ENCODE measurements at places on chromosomes 4 and X.

GRCh38 chr4:64158648-64159326 lies 250.5 kb downstream of the TECRL start:
- peak; percentile 37 for DNase-seq

GRCh38 chr4:101693842-101694398 lies 96.6 kb upstream of the BANK1 start:
- DNase-seq = no peak

- DNase-seq = no peak
Measured at GRCh38 chr4:35925806-35926205, 318.5 kb downstream of the ARAP2 start.

- no peak for DNase-seq
Measured at GRCh38 chr4:126582737-126583136, 1050.0 kb upstream of the INTU start.

DNA sequence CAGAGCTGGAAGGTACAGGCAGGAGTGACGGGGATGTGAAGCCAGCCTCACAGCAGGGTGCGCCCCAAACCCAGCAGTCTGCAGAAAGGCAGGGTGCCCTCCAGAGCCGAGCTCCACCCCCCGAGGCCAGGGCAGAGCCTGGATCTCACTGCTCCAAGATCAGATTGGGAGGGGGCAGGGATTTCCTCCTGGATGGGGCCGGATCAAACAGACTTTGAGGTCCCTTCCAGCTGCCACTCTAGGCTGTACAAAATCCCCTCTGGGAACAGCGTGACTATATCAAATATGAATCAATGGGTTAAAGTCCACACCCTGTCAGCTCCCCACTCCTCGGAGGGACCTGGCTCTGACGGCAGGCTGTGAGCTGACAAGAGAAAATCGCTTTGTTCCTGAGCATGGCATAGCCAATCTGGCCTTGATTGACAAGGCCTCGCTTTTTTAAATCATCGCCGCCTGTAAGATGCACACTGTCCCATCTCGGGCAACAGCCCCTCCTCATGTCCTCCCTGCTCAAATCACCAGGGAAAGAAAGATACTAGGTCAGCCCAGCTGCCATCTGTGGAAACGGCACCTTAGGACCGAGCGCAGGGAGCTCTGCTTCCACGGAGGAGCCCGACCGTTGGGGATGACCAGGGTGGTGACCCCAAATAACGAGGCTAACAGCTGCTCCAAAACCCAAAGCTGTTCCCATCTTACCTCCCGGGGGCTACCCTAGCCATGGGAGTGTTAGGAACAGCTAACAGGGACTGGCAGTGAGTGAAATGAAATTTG lies 39.9 kb downstream of the PSAPL1 start:
- DNase-seq = no peak

GRCh38 chr4:56086073-56086541 lies 137.4 kb downstream of the CEP135 start:
- DNase-seq = no peak

GRCh38 chr4:94913316-94913715 lies 155.6 kb downstream of the BMPR1B start:
- DNase-seq = no peak

DNA sequence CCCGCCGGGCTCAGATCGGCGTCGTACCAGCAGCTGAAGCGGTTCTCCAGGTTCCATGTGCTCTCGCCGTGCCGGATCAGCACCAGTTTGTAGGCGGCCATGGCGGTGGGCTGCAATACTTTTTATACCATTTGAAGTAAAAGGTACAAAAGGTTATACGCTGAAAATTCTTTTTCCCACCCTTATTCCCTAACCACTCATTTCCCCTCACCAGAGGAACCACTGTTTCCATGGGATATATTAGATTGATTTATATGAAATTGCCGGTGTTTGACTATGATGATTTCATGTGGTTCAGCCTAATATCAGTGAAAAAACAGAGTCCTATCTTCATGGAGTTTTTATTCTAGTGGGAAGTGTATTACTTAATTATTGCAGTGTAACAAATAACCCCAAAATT lies at the start of gene PGAM4:
PGAM4 (minus strand) TSS at position 101 of the 400 bp plus-strand sequence; CDS start at position 101, 0 bp downstream.
- DNase-seq = no peak

GRCh38 chrX:17559728-17560379 lies 177.4 kb upstream of the SCML1 start:
- DNase-seq = no peak

DNA sequence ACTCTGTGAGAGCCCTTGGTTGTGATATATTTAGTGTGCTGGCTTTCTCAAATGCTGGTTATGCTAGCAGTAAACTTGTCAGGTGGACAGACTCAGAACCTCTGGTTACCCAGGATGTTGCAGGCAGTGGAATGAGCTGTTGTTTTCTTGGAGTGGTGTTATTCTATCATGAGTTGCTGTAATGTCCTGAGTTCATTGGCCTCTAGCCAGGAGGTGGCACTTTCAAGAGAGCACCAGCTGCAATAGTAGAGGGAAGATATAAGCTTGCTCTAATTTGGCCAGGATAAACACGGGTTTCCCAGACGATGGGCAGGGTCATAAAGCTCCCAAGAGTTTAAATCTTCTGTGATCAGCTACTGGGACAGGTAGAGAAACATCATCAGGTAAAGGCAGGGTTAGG lies 95.0 kb upstream of the UBQLN2 start:
- DNase-seq = no peak

GRCh38 chr4:48078862-48079655 lies 55.0 kb downstream of the TXK start:
- DNase-seq = no peak

DNA sequence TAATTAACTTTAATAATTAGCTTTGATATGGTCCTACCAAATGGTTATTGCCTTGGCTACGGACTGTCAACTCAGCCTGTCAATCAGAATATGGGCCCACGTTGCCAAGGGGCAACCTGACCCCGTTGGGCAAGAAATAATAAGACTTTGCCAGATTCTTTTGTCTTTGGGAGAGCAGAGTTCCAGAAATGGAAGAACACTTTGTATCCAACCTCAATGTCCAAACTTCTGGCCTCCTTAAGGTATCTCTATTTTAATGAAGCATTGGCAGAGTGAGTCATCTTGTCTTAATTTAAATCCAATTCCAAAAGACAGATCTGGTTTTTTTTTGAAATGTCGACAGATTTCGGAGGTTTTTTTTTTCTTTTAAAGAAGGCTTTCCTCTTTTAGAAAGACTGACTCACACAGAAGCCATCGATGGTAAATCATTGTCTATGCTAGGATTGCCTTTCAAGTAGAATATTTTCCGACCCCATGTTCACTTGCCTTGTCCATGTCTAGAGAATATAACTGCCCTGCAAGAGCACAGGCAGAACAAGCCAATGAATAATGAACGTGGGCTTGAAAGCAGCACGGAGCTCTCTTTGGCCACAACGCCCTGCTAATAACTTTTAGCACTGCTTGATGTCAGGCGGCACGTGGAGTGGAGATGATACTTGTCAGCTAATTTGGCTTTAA lies 190.3 kb upstream of the GATB start:
- no peak for DNase-seq

- DNase-seq = no peak
Measured at GRCh38 chr4:106355193-106355592, 13.4 kb downstream of the GIMD1 start.

DNA sequence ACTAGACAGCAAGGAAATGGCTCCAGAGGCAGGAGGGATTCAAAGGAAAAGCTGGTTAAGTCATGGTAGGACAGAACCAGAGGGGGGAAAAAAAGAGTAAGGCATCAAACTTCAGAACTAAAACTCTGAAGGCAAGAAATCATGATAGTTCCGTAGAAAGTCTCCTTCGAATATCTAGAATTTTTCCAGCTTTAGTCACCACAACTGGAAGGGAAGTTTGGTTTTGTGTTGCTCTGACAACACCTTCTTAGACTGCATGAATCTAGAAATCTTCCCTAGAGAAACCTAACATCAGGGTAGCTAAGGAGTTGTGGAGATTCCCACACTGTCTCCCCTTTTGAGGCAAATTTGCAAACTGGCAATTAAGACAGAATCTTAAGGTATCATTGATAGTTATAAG lies 33.7 kb downstream of the AMMECR1 start:
- DNase-seq = no peak

GRCh38 chr4:11166606-11167005 lies 262.1 kb downstream of the HS3ST1 start:
- DNase-seq = no peak

- no peak for DNase-seq
Measured at GRCh38 chr4:123073650-123074049, 151.3 kb upstream of the NUDT6 start.

DNA sequence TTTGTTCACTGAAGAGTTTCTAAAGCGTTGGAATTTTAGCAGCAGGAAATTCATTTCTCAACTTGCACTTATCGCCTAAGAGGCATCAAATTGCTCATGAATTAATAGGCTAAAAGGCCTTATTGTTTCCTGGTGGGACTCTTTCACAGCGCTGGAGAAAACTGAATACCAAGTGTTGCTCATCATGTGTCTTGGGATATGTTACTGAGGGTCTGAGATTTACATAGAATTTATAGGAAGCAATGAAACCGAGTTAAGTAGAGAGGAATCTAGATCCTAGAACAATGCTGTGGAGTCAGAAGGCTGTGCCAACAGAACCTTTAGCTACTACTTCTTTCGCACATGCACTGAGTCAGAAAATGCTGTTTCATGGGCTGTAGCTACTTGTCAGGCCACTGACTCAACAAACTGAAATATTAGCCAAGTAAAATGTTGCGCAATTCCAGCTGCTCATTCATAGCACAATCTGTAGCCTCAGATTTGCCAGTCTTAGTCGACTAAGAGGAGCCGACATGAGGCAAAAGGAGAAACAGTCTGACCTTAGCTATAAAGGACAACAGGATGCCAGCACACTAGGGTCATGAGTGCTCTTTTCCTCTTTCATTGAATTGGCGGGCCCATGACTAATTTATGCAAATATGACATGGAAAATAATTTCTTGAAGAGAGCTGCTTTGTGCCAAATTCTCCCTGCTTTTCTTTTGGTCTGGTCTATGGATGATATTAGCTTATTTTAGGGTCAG lies 35.9 kb upstream of the CXCL8 start:
- DNase-seq = no peak

DNA sequence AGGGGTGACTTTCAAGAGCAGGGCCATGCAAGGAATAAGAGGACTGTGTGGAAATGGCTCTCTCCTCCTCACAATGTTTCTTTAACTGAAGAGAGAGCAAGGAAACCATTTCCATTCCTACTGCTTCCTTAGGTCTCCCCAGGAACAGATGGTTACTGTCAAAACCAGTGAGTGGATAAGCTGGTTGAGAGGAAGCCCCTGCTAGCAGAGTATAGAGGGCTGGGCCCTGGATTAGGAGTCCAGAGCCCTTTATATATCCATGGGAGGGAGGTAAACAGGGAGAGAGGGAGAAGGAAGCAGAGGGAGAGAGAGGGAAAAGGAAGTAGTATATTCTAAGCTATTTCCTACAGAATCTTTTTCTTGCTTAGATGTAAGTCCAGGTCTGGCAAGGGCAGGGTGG lies 43.8 kb upstream of the LAS1L start:
- no peak for DNase-seq

- no peak for DNase-seq
Measured at GRCh38 chr4:5186271-5187064, 135.2 kb downstream of the STK32B start.

DNA sequence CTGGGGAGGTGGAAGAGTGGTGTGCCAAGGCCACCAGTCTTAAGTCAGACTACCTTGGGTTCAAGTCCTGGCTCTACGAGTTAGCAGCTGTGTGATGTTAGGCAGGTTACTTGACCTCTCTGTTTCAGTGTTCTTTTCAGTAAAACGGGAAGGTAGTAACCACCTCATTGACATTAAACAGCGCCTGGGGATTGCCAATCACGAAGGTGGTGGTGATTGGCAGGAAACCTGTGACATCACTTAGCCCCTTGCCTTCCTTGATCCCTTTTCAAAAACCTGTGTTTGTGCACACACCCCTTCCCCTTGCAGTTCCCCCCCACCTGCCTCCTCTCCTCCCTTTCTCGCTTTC lies 7.6 kb downstream of the KLF3 start:
- DNase-seq = no peak

DNA sequence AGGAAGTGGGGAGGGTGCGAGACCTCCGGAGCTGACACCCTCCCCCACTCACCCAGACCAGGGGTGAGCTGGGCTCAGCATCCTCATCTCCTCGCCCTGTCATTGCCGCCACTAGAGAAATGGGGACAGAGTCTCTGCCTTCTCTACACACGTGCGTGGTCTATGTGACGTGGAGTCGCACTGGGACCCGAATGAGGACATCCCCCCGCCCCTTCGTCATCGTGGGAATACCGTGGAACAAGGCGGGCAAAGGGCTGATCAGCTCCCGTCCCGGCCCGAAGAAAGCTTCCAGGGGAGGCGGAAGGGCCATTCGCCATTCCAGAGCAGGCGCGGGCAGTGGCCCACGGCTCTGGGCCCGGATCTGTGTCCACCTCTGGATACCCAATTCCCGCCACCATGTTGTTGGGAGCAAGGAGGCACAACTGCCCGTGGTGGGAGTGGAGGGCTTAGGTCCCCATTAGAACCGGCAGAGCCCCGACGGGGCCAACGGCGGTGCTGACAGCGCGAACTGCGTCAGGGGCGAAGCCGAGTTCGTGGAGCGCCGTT lies 12.0 kb downstream of the HMX1 start:
- no peak for DNase-seq

DNA sequence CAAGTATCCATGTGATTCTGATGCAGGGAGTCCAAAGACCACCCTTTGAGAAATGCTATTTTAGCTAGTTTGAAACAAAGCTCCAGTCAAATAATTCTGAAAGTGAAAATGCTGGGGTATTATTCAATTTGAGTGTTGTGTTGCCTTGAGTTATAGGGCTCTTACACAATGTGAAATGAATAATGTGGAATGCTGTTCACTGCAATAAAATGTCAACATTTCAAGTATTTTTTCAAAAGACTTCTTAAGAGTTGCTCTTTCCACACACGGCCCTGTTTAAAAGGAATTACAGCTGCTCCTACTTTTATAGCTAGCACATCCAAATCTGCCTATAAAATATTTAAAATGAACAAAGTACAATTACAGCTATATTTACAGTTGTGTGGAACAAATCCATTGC lies 27.5 kb upstream of the PLS3 start:
- DNase-seq = no peak

DNA sequence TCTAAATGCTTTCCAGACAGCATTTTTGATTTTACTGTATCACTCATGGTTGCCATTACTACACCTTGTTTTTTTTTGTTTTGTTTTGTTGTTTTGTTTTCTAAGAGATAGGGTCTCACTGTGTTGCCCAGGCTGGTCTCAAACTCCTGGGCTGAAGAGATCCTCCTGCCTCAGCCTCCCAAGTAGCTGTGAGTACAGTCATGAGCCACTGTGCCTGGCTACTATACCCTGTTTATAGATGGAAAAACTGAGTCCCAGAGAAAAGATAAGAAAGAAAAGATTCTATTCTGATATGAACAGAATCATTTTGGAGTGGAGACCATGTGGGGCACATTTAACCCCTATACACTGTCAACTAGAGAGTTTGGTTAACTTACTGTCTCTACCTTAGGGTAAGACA lies 20.0 kb downstream of the ADD1 start:
- no peak for DNase-seq

DNA sequence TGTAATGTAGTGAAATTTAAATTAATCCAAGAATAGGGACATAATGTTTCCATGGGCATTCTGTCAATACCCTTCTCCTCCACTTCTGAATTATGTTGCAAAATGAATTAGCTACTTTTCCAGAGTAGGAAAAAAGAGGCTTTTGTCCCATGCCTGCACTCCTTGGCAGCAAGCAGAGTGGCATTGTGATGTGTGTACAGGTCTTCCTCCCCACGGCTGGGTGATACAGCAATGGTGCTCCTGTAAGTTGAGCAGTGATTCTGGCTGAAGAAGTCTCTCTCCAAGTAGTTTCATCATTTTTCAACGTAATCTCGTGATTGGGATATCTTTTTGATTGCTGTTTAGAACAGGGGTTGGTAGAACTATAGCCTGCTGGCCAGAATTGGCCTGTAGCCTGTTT lies 59.9 kb downstream of the KIT start:
- DNase-seq = no peak

- DNase-seq = no peak
Measured at GRCh38 chr4:72602396-72603376, 33.7 kb upstream of the ADAMTS3 start.
